ENCODE measurements at places on chromosomes 7 and 10.

DNA sequence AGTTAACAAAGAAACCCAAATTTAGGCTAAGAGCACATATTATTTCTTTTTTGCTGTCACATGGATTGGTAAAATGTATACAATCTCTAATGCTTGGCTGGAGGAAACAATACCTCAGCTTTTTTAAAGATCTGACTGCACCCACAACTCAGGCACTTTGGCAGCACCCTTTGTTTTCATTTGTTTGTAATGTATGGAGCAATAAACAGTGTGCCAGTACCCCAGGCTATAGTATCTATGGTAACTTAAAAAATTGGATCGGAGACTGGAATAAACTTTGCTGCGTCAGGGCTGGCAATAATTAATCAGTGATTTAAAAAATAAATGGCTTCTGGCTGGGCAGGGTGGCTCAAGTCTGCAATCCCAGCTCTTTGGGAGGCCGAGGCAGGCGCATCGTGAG is 27.2 kb downstream of the POLR1F start:
- DNase-seq = no peak

GRCh38 chr7:142590077-142590476 is 159.2 kb upstream of the PRSS1 start:
- DNase-seq = no peak

GRCh38 chr10:31263903-31264302 is 55.1 kb upstream of the ZEB1 start:
- no peak for DNase-seq

DNA sequence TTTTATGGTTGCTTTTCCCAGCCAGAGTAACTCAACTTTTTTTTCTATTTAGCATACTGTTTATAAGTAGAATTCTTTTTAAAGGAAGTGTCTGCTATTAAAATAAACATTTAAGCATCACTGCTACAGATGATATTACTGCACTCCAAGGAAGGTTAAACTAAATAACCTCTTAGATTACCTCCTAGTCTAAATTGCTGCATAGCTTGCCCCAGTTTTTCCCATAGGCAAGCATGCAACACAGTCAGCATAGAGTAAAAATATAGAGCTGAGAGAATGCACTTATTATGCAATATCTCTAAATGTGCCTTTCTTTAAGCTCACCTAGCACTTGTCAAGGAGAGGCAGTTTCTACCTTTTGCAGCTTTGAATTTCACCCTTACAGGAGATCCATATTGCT is 1392.4 kb upstream of the CELF2 start:
- no peak for DNase-seq

DNA sequence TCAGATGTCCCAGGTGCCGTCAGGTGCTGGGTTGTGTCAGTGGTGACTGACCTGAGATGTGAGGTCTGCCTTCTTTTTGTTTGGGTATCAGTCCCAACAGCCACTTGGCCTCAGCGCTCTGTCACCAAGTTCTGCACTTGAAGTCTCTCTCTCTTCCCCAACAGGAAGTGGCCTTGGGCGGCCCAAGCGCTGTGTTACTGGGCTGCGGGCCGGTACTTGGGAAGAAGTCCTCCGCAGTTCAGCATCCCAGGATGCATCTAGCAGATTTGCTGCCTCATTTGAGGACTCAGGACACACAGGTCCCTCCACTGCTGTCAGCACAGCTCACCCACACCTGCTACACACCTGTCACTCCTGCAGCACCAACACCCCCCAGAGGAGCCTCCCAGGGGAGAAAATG is 40.1 kb downstream of the LYZL2 start:
- DNase-seq = no peak

- DNase-seq = peak; percentile 29
Observed at GRCh38 chr10:128721963-128722445, 595.8 kb upstream of the MKI67 start.

- no peak for DNase-seq
Observed at GRCh38 chr10:93319896-93320295, 162.2 kb downstream of the MYOF start.

DNA sequence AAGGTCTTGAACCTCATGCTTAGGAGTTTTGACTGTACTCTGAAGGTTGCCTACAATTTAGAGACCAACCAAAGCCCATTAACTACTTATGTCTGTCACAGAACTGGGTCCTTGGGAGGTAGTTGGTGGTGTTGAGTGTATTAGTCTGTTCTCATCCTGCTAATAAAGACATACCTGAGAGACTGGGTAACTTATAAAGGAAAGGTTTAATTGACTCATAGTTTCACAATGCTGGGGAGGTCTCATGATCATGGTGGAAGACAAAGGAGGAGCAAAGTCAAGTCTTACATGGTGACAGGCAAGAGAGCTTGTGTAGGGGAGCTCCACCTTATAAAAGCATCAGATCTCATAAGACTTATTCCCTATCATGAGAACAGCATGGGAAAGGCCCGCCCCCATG is 319.6 kb upstream of the ZMIZ1 start:
- DNase-seq = no peak

Data from islet precursor cell (in vitro differentiated cells).